ENCODE measurements at places on chromosomes 16 and 17.

GRCh38 chr16:84459941-84460405 lies 44.5 kb downstream of the MEAK7 start:
- no peak for DNase-seq

DNA sequence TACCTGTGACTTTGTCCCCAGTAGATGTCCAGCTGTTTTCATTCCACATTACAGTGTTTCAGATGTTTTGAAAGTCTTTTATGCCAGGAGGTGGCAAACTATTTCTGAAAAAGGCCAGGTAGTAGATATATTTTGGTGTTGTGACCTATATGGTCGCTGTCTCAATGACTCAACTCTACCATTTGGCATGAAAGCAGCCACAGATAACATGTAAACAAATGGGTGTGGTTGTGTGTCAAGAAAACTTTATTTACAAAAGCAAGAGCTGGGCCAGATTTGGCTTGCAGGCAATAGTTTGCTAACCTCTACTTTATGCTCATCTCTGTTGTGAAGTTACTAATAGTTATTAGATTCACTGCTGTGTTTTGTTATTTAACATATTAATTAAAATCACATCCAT lies 728.7 kb upstream of the EEF2KMT start:
- no peak for DNase-seq

- no peak for DNase-seq
Measured at GRCh38 chr17:45703348-45703747, 80.8 kb upstream of the CRHR1 start.

DNA sequence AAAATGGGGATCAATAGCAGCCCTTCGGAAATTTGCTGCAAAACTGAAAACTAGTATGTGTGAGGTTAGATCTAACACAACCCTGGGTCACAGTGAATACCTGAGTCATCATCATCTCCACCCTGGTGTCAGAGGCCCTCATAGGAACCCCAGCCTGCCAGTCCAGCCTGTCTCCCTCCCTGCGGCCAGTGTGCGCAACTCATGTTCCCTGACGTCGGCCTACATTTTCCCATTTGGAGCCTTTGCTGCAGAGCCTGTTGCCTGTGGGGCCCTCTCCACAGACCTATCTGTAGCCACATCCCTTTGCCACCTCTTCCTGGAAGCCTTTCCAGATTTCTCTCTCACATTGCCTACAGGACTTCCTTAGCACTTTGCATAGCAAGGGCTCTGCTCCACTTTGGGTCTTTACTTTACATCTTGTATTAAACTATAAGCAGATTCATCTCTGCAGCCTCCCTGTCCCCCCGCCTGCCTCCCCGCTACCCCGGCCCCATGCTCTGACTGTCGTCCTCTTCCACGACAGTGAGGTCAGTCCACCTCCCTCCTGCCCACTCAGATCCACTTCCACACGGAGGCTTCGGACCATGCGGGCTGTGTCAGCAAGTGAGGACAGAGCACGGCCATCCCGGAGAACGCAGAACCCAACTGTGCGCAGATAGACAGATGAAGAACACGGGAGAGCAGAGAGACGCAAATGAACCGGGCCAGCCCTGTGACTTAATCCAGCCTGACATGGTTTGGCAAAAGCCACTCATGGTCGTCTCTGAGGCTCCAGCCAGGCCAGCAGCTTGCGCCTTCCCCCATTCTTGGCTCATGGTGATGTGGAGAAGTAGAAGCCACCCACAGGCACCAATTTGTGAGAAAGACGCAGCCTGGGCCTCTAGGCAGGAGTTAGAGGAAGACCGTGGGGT lies 31.0 kb downstream of the NGFR start:
- no peak for DNase-seq

DNA sequence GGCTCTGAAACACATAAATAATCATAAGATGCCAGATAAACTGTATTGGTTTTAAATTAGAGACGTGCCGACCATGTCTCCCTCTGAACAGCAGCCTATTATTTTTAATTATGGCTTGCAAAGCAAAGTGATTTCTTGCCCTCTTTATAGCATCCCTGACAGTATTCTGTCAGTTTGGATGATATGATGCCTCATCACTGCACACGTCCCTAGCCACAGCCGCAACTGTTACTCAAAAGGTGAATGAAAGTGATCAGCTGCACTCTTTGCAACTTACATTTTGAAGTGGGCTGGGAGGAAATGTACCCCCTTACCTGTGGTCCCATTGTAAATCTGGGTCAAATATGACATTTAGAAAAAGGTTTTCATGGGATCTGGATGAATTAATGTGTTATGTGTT lies 389.9 kb downstream of the MAF start:
- DNase-seq, result no peak

GRCh38 chr17:69417545-69418483 lies 3.3 kb downstream of the MAP2K6 start:
- DNase-seq, result no peak
